ENCODE measurements at places on chromosomes 3 and 15.

- no peak for DNase-seq
Observed at GRCh38 chr15:76994971-76995945, at the start of gene PSTPIP1. Gene PSTPIP1 (plus strand): TSS chr15:76995126. CDS start chr15:76995574, 448 bp downstream.

DNA sequence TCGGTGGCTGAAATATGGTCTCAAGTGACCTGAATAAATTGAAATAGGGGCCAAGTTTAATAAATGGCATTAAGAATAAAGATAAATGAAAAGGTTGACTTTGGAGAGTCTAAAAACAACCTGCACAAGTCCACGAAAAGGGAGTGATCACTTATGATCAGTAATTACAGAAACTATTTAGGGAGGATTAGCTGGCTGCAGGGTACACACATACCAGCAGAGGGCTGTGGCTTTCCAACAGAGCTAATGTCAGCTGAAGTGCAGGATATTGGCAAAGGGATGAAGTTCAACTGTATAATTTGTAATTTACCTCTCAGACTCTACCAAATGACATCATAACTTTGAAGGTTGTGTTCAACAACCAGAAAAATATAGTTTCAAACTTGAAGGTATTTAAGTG lies 86.8 kb downstream of the SYNPR start:
- no peak for DNase-seq

GRCh38 chr3:171556148-171556547 lies 95.9 kb upstream of the TNIK start:
- DNase-seq, result no peak

DNA sequence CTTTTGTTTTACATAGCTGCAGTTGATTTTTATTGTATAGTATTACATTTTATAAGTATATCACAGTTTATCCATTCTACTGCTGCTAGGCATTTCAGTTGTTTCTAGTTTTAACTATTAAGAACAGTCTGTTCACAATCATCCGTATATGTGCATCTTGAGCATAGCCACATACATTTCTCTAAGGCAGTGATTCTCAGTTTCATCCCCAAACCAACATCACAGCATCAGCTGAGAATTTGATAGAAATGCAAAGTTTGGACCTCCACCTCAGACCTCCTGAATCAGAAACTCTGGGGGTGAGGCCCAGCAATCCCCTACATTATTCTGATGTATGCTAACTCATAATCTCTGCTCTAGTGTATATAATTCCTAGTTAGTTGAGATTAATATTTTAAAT lies 120.8 kb downstream of the VPS8 start:
- no peak for DNase-seq

- no peak for DNase-seq
Observed at GRCh38 chr3:148074946-148075345, 622.8 kb upstream of the AGTR1 start.

GRCh38 chr3:169400205-169400604 lies 263.3 kb downstream of the MECOM start:
- no peak for DNase-seq

DNA sequence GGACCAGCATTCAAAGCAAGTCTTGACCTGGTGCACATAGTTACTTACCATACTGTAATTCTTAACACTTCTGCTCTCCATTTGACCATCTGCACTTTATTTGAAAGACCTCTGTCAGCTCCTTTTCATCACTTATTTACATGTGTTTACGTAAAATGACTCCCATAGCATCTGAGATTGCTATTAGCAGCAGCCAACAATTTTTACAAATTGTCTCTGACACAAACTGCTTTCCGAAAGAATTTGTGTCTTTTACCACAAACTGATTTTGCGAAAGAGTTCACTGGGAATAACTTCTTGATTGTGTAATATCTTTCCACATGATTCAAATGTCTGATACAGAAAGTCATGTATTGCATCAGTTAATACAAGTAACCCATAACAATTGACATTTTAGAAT lies 144.1 kb upstream of the PEX5L start:
- DNase-seq, result peak; percentile 85

Data from fibroblast of gingiva (primary cell).